ENCODE measurements at places on chromosomes 4 and X.

DNA sequence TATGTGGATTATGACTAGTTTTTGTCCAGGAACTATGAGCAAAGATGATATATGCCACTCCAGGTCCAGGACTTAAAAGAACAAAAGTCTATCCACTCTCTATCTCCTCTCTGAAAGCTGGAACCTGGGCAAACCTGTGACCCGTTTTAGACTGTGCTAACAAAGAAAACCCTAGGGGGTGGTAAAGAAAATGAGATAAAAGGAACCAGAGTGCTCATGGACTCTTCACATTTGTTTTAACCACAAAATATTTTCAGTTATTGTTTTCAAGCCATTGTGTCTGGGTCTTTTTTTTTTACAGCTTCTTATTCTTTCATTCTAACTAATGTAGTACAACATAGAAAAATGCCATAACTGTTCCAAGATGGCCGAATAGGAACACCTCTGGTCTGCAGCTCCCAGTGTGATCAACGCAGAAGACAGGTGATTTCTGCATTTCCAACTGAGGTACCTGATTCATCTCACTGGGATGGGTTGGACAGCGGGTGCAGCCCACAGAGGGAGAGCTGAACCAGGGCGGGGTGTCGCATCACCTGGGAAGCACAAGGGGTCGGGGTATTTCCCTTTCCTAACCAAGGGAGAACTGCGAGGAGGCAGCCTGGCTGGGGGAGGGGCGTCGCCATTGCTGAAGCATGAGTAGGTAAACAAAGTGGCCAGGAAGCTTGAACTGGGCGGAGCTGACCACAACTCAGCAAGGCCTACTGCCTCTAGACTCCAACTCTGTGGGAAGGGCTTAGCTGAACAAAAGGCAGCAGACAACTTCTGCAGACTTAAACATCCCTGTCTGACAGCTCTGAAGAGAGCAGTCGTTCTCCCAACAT, 45.1 kb downstream of the CHM start:
- peak; percentile 43 for DNase-seq

DNA sequence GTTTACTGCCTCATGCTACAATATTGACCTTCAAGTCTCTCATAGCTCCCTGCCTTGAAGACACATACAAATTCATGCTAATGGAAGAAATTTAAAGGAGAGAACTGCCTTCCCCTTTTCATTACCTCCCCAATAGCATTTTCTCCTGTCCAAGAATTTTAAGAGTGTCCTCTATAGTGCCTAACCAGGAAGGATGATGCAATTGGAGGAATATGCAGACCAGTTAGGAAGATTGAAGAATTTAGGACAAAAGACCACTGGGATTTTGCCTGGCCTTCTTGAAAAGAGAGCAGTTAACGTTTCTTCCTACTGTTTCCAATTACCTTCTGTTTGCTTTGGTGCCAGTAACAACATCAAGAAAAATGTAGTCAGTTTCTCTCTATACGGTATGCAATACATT, 443.9 kb downstream of the INPP4B start:
- no peak for DNase-seq

- DNase-seq, result no peak
Measured at GRCh38 chr4:74610491-74610890, 165.6 kb downstream of the AREG start.

DNA sequence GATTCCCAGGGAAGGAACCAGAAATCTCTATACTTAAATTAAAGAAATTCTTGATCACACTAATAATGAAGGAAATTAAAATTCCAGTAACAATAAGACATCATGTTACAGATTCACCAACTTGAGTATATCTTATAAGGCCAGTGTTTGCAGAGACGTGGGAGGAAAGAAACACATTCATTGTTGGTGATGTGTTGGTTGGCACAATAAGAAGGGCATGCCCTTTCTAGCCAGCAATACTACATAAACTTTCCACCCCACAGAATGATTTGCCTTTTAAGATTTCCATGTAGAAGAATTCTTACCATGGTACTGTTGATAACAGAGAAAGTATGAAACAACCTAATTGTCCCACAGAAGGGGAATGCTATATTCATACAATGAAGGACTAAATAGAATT, 581.5 kb downstream of the STIM2 start:
- no peak for DNase-seq
